Activated T-helper 1 cell treated with anti-CD3 and anti-CD28 coated beads, Interleukin-2, amount 50 U/mL, for 16 hours (primary cell): ENCODE measurements at places on chromosomes 2 and 18.

GRCh38 chr2:233288663-233289062, 19.0 kb upstream of the SAG start:
- no peak for DNase-seq

DNA sequence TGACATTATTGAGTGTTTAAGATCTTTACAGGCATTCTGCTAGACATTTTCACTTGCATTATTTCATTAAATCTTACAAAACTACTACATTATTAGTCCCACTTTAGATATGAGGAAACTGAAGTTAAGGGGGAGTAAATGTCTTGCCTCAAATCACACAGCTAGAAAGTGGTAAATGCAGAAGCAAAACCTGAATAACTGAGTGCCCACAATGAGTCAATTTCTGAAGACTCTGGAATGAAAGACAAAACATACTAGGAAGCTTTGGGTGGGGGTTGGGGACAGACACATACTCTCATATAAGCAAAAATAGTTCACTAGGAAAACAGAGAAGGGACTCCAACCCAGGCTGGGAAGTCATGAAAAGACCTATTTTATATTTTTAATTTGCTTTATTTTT, 214.4 kb upstream of the LRATD1 start:
- DNase-seq, result no peak

DNA sequence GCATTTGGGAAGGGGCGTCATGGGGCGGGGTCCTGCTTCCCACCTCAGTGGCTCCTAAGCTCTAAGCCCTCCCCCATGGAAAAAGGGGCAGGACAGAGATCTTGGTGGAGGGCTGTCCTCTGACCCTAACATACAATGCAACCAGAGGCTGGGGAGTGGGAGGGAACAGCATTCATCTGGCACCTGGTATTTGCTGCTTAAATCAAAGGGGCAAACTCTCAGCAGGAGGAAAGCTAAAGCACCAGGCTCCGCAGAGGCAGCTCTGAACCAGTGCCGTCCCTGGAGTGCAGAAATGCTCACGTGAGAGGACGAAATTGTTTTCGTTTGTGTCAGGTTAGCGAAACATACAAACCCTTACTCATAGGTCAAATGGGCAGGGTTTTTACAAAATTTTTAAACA, 92.7 kb upstream of the PXDN start:
- DNase-seq, result no peak

DNA sequence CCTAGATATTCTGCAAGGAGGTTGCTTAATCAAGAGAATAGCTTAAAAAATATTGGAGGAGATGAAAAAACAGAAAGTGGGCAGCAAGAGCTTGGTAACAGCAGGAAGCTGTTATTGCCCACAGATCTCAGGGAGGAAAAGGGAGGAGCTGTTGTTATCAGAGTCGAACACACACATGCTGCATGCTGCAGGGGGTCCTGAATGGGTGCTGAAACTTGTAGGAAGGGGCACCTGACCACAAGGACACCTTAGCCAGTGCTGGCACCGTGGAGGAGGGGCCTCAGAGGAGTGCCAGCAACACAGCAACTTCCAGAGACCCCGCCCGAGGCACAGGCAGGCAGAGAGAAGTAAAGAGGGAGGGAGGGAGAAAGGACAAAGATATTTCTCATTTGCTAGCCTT, 332.9 kb downstream of the SOCS6 start:
- DNase-seq, result no peak

- DNase-seq, result no peak
These were observed 135.1 kb downstream of the NCOA1 start for GRCh38 chr2:24626131-24626530.

GRCh38 chr2:54402350-54402749, 53.8 kb upstream of the SPTBN1 start:
- no peak for DNase-seq

DNA sequence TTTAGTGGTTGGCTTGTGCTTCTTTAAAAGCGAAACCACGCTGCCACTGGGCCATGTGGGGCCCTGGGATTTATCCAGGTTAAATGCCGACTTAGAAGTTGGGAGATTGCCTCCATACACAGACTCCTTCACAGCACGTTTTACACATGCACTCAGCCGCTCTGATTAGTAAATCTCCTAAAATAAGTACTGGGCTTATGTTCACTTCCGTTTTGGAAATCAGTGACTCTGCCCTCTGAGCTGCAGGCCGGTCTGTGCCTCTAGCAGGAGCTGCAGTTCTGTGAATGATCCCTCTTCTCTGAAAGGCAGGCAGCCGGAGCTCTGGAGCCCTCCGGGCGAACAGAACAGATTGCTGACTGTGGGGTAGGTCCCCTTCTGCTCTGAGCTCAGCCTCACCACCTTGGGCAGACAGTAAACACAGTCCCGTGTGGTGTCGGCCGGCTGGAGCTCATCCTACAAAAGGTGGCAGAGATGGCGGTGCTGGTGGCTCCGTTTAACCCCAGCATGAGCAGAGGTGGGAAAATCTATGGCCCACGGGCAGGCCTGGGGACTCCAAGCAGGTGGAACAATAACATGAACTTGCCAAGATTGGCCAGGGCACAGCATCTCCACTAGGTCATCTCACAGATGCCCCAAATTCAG, 9.8 kb upstream of the RAB17 start:
- DNase-seq, result no peak

DNA sequence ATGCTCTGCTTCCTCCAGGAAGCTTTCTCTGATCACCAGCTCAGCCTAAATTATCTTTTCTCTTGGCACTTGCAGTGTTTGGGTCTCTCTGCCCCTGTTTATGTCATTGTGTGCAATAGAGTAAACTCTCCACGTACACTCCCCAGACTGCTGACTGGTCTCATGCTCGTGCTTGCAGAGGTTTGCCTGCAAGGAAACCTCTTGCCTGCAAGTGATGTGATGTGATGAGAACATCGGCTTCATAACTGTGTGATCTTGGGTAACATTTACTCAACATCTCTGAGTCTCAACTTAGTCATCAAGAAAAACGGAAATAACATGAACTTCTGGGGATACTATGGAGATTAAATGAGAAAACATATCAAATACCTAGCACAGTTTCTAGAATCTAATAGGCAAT, 92.3 kb downstream of the BIN1 start:
- no peak for DNase-seq

DNA sequence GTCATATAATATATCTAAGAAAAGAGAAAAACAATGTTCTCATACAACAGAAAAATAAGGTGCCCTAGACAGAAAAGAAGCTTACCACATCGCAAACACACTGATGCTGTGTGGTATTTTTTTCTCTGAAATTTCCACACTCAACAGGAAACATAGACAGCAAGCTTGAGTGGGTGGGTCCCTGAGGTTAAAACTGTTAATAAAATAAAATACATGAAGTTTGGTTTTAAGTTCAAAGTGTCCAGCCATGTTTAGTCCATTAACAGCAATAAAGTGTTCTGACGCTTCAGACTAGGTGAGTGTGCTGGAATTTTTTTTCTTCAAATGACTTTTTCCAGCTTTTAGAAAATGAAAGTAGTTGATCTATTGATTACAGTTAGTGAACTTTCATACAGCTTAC, 83.3 kb upstream of the EPB41L5 start:
- no peak for DNase-seq

DNA sequence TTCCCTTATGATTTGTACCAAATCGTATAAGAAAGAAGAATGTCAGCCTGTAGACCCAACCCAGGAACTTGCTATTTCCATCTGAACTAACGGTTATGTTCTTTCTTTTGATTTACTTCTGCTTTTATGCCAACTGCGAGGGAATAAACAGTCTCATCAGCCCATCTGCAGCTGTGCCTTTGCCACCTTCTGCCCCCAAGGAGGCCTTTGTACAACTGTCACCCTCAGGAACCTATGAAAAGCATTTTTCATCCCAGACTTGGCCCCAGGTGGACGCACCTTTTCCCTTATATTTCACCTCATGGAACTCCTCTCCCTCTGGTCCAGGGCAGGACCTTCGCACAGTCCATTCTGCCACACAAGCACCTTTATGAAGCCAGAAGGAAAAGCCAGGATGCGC, 109.8 kb downstream of the AOX1 start:
- no peak for DNase-seq

- no peak for DNase-seq
These were observed 47.4 kb upstream of the SLC1A4 start for GRCh38 chr2:64941801-64942200.

- no peak for DNase-seq
These were observed 197.2 kb downstream of the GLI2 start for GRCh38 chr2:120932881-120933280.

GRCh38 chr2:215982465-215982875, 30.9 kb downstream of the MREG start:
- DNase-seq, result no peak

GRCh38 chr2:77479395-77479794, 42.8 kb downstream of the LRRTM4 start:
- no peak for DNase-seq
